ENCODE measurements at places on chromosomes 16 and 17. TPM values are rescaled to one million over a fixed set of nuclear protein-coding genes. Genes with fewer than 3 reads are reported as not detected.

DNA sequence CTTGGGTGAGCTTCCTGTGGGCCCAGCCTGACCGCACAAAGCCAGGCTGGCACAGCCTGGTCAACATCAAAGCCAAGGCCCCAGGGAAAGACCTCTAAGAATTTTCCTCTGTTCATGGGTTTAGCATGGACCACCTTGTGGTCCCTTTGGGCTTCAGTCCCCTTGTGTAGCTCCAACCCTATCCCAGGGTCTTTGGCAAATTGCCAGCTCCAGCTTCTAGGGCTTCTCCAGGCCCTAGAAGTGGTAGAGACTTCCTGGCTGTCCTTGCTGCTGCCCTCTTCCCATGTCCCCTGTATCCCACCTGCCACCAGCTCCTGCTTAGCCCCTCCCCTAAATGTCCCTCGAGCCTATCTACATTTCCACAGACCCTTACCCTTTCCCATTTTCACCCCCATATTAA, 9.7 kb upstream of the ITGA3 start:
- H3K4me3 ChIP-seq: no peak overlapping the region
- no peaks in the 10 kb centered on the region for H3K36me3 ChIP-seq
- H3K4me1 ChIP-seq: peaks cover 24% of the 10 kb centered on the region
- H3K27me3 ChIP-seq: no peaks in the 10 kb centered on the region
- no peak overlapping the region for H3K27ac ChIP-seq

GRCh38 chr16:89921131-89921701, 1.9 kb upstream of the TUBB3 start:
- H3K27me3 ChIP-seq: no peaks in the 10 kb centered on the region
- no peak for DNase-seq
- H3K36me3 ChIP-seq: no peaks in the 10 kb centered on the region
- H3K4me1 ChIP-seq: peaks cover 50% of the 10 kb centered on the region

DNA sequence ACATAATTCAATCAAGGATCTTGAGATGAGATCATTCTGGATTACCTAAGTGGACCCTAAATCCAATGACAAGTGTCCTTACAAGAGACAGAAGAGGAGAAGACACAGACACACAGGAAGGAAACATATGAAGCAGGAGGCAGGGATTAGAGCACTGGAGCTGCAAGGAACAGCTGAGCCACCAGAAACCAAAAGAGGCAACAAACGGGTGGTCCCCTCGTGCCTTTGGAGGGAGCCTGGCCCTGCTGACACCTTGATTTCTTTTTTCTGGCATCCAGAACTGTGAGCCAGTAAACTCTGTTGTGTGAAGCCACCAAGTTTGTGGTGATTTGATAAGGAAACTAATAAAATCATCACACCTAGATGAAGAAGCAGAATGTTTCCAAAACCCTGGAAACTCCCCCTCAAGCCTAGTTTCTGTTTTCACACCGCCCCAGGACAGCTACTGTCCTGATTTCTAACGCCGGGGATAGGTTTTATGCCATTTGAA, 115.2 kb downstream of the PITPNC1 start:
- DNase-seq: no peak
- H3K4me3 ChIP-seq: peak overlapping the region; percentile 31
- peak overlapping the region; percentile 63 for H3K27ac ChIP-seq
- no peaks in the 10 kb centered on the region for H3K4me1 ChIP-seq
- H3K36me3 ChIP-seq: no peaks in the 10 kb centered on the region
- H3K27me3 ChIP-seq: no peaks in the 10 kb centered on the region

- no peaks in the 10 kb centered on the region for H3K27me3 ChIP-seq
- no peak within 1 kb of the TSS for H3K27ac ChIP-seq
- H3K36me3 ChIP-seq: no peaks in the 10 kb centered on the region
- H3K4me3 ChIP-seq: no peak within 1 kb of the TSS
- H3K4me1 ChIP-seq: no peaks in the 10 kb centered on the region
Observed at GRCh38 chr17:35879773-35880654, at the start of gene CCL5. Gene CCL5, minus strand, starts transcription at chr17:35880360.

The CLEC10A gene
- total RNA-seq: 1.8 TPM

The SLFN13 gene
- 10.7 TPM for total RNA-seq

The SLC38A8 gene
- total RNA-seq: not detected

Data from heart right ventricle (tissue), 16 donors.